Mammary epithelial cell (primary cell): ENCODE measurements at places on chromosomes 3 and 15.
A peak's percentile ranks its signal among the peaks of the same experiment; 100 is the strongest.

DNA sequence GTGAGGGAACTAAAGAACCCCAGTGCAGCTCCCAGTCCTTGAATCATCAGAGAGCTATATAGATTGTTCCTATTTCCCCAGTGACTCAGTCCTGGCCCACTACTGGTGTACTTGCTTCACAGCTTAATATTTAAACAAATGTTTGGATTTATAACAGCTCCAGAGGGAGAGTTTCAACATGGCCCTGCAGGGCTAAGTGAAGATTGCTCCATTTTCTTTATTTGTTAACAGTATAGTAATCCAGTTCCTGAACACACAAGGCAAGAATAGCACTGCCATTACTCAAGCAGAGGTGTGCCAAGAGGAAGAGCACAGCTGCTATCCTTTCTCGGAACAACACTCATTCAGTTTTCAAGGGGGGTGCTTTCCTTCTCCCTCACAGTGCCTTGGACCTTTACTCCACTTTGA, 6.5 kb downstream of the SQOR start:
- DNase-seq, result peak; percentile 93

DNA sequence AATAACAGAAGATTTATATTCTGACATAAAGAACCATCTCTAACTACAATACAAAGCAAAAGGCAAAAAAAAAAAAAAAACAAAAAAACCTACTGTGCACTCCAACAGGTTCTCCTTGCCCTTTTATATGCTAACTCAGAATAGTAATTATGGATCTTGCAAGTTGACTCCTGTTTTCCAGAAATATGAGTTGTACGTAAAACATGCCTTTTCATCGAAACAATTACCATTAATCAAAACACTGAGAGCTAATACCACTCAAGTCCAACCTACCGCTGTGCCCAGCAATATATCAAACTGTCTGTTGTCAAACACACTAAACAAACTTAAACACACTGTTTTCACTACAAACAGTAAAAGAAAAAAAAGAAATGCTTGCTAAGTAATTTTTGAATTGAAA, 389.8 kb downstream of the TBC1D5 start:
- no peak for DNase-seq

DNA sequence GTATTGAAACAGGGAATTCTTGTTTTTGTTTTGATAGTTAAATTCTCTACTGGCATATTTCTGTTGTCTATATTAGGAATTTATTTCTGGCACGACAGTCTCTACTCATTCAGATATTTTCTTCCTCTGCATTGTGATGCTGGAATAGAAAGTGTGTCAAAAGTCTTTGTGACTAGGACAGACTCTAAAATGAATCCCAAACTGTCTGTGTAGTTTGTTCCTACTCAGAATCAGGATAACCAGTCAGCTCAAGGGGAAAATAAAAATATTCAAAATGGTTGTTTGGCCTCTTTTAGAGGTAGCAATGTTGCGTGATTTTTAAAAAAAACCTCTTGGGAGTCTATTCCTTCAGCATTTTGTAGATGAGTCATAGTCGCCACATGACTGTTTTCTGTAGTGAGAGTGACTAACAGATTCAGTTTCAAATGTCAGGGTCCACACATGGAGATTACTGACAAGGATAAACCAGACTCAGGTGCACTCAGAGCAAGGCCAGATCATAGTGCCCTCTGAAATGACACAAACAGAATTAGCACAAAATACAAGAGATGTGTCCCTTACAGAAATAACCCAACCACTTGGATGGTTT, 13.1 kb downstream of the SLC7A14 start:
- peak; percentile 71 for DNase-seq

- peak; percentile 18 for DNase-seq
Observed at GRCh38 chr15:67521783-67522568, 1.0 kb downstream of the C15orf61 start.

DNA sequence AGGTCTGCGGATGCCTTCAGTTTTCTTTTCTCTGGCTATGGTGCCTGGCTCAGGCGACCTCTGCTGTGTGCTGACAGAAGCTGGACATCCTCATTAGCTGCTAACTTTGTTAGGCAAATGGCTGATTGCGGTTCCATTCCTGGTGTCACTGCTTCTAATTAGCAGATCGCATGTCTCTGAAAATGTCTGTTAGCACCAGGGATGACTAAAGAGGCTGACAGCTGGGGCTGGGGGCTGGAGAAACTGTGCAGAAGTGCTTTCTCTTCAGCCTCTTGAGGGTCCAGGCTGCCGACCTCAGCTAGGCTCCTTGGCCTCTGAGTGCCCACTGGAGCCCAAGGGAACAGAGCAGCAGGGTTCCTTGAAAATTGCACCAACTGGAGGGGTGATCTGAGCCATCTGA, 39.3 kb downstream of the CHCHD6 start:
- DNase-seq, result no peak

DNA sequence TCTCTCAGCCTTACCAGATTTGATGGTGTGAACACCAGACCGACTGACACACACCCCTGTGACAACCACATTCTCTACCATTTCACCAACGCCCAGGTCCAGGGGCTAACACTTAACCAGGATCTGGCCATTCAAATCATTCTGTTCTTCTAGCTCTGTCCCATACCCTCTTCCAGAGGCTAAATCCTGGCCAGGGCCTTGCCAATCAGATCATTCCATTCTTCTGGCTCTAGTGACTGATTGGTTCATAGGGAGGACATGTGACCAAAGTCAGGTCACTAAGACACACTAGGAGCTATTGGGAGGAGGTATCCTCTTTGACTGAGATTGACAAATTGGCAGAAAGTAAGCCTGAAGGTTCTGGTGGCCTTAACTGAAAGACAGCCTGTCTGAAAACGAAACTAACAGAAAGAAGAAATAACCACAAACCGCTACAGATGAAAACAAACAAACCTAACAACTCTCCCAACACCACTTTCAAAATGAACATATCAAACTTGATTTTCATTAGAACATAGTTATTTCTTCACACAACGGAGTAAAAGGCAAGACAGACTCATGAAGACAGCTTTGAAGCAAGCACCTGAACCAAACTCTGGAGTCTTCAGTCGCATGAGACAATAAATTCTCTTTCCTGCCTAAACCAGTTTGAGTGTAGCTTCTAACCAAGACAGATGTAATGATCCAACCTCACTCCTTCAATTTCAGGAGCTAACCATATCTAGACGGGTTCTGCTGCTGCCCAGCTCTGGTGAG, 68.5 kb downstream of the TRANK1 start:
- DNase-seq, result no peak

GRCh38 chr3:14125193-14126016, 553 bp downstream of the TMEM43 start:
- peak; percentile 94 for DNase-seq

DNA sequence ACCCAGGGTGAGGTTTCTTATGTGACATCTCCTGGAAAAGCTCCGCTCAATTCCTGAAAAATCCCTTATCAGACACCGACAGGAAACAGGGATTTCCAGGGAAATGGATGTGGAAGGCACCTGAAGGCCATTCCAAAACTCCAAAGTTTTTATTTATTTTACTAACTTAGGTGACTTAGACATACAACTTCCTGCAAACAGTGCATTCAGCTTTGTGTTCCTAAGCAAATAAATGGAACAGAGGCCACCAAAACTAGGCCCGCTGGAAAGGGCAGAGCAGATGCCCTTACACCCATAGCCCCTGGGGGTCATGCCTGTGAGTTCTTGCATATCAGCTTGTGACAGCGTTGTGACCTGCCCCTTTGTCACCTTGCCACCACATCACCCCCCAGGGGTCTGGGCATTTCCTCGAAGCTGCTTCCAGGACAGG, 239.4 kb downstream of the XXYLT1 start:
- no peak for DNase-seq

- DNase-seq, result no peak
Observed at GRCh38 chr3:114585687-114586086, 291.9 kb downstream of the TIGIT start.

DNA sequence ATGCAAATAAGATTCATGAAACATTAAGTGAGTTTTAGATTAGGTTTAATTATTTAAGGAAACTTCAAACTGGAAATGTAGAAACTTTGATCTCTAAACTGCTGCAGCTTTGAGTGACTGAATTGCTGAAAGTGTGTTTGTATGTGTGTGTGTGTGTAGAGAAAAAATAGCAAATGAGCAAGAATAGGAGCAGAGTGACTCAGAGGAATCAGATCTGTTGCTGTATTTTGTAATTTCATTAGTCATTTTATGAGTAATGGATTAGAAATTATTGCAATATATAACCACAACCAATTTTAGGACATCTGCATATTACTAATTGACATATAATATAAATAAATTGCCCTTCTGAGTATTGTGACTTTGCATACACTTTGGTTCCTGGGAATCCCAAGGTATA, 52.8 kb upstream of the SLC9A9 start:
- peak; percentile 86 for DNase-seq

GRCh38 chr3:194301730-194302129, 49.4 kb downstream of the CPN2 start:
- no peak for DNase-seq

DNA sequence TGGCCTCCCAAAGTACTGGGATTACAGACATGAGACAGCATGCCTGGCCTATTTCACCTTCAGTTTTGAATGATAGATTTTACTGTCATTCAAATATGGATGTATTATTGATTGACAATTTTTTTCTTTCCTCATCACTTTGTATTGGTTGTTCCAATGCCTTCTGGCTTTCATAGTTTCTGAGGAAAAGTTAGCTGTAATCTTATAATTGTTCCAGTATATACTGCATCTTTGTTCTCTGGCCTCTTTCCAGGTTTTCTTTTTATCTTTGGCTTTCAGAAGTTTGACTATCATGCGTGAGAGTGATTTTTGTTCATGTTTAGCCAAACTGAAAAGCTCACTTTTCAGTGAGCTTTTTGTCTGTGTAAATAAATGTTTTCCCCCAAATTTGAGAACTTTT, 157.1 kb downstream of the RSRC1 start:
- DNase-seq, result no peak

DNA sequence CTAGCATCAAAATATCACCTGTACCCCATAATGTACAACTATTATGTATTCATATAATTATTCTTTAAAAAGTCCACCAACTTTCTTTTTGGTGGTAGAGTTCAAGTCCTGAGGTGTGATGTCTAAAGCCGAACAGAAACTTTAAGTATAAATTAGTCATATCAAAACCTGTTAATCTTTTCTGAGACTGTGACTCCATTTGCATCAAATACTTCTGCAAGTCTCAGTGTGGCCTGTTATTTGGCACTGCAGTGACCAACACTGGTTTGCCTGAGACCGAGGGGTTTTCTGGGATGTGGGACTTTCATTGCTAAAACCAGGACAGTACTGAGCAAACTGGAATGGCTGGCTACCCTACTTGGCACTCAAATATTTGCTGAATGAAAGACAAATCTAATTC, 7.3 kb downstream of the NGLY1 start:
- DNase-seq, result no peak

DNA sequence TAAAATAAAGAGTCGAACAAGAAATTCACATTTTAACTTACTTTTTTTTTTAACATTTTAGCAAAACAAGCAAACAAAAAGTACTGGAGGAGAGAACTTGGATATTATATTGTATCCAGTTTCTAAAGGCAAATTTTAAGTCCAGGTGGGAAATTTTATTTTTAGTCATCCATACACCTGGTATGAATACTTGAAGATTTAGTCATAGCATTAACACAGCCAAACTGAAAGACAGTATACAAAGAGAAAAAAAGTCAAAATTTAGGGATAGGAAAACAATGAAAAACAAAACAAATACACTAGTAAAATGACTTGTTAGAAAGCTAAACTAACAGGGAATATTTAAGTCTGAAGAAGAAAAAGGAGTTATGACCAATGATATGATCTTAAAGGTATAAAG, 69.1 kb downstream of the PROS1 start:
- DNase-seq, result peak; percentile 63

DNA sequence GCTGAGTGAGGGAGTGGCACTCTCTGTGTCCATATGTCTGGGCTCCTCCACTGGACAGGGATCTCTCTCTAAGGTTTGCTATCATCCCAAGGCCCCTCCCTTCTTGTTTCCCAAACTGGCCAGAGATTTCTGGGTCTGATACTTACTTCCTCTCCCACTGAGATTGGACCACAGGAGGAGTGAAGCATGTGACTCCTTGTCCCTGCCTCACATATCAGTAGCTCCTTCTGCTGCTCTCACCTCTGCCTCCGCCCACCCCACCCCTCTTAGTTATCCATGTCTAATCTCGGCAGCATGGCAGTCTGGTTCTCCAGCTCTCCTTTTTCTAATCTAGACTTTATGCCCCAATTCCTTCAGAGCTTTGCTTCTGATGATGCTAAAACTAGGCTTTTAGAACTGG, 223.1 kb downstream of the RPLP1 start:
- DNase-seq, result no peak

DNA sequence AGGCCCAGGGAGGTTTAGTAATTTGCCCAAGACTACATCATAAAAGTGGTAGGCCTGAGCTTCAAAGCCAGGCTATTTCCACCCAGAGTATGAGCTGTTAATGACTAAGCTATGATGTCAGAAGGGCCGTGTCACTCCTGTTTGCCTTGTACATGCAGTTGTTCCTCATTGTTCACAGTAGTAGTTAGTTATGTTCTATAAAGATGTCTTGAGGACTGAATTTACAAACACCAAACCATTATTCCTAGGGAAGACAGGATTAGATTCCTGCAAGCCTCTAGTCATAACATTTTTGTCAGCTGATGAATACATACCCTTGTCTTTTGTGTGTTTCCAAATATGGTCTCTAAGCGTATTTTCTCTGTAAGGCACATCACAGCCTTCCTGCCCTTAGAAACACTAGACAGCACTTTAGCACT, 20.9 kb upstream of the LARS2 start:
- DNase-seq, result peak; percentile 68

DNA sequence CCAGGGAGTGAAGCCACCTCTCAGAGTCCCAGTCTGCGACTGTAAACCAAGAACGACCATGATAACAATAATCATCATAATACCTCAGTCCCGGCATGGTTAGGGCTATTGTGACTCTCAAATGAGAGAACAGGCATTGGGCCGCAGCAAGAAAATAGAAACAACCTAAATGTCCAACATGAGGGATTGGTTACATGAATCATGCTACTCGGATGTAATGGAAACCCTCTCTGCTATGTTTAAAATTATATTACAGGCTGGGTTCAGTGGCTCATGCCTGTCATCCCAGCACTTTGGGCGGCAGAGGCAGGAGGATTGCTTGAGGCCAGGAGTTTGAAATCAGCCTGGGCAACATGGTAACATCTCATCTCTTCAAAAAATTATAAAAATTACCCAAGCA, 2.8 kb downstream of the CPN2 start:
- no peak for DNase-seq

DNA sequence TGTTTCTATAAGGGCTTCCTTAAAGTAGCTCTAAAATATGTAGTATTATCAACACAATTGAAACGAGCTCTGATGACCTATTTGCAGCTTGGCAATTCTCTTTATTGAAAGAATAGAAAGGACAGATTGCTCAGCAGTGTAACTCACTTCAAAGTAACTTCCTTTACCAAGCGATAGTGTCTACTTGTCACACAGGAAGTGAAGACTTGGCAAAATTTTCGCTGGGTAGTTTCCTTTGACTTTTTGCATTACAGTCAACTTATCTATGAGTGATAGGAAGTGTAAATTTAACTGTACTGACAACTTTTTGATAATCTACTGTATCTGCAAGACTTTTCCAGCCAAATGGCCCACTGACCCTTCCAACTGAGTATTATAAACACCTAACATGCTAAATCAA, 22.8 kb downstream of the SLC9A9 start:
- DNase-seq, result no peak
